ENCODE measurements at places on chromosomes 13 and 19.

DNA sequence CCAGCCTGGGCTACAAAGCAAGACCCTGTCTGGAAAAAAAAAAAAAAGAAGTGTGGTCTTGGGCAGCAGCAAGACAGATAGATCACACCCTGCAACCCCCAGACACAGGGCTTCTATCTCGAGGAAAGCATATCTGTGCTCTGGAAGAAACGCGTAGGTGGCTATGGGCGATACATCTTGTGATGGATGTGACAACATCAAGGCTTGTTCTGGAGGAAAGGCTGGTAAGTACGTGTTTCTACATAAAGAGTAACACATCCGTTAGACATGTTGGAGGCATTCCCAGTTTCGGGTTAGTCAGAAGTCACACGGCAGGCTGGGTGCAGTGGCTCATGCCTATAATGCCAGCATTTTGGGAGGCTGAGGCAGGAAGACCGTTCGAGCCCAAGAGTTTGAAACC lies 6.6 kb upstream of the DHDH start:
- no peak for DNase-seq

- DNase-seq = no peak
Observed at GRCh38 chr13:42561752-42562467, 12.0 kb upstream of the TNFSF11 start.

DNA sequence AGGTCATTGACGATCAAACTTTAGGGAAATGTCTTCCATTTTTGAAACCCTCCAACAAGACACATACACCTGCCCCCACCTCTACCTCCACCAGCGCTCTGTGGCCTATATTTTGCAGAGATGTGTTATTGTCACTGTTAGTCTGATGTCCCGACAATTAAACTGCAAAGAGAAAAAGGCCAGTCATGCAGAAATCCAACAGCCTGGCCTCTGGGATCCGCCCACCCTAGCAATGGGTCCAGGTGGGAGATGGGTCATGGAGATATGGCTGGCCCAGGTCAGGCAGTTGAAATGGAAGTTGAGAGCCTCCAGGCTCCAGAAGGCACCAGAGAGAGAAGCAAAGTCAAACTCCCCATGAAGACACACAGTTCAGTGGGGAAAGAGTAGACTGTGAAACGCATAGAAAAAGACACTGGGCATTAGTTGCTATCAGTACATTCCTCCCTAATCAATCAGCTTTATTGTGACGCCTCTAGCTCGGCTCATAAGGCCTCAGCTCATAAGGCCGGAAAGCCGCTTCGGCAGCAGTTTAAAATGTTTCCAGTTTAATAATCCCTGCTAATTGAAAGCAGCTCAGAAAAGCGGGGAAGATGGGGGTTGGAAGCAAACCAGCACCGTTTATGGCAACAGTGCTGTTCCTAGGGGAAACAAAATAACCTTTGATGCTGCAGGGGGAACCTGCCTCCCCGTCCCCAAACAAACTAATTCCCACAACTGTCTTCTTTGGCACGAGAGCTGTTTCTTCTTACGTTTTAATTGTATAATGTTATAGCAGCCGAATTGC lies 239.7 kb upstream of the ZNF507 start:
- no peak for DNase-seq

DNA sequence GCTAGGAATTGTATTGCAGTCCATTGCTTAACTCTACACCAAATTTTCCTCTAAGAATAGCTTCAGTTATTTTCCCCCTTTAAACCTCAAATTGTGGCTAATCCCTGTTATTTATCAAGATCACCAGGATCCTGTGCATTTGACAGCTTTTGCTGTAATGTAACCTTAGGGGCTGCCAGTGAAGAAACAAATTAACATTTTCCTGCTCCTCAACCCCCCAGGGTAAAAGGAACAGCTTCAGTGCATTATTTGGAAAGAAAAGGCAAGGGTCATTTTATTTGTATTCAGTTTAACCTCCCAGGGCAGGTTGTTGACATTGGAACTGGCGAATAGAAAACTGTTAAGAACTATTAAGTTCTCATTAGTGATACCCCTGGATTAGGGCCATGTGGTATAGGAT lies 57.0 kb downstream of the PCDH20 start:
- no peak for DNase-seq

DNA sequence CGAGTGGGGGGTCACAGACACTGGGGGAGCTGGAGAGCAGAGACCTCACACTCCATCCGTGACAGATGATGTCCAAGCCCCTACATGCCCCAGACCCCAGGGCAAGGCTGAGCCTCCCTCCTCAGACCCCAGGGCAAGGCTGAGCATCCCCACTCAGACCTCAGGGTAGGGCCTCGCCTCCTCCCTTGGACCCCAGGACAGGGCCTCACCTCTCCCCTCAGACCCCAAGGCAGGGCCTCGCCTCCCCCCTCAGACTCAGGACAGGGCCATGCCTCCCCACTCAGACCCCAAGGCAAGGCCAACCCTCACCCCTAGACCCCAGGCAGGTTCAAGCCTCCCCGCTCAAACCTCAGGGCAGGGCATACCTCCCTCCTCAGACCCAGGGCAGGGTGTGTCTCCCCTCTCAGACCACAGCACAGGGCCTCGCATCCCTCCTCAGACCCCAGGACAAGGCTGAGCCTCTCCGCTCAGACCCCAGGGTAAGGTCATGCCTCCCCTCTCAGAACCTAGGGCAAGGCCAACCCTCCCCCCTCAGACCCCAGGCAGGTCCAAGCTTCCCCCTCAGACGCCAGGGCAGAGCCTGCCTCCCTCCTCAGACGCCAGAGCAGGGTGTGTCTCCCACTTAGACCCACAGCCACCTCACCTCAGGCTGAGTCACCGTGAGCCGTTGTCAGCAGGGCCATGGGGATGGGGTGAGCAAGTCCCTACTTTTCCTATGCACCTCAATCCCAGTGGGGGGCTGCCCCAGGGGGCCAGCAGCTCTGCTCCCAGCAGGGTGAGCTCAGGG lies 1.7 kb upstream of the S1PR4 start:
- no peak for DNase-seq

DNA sequence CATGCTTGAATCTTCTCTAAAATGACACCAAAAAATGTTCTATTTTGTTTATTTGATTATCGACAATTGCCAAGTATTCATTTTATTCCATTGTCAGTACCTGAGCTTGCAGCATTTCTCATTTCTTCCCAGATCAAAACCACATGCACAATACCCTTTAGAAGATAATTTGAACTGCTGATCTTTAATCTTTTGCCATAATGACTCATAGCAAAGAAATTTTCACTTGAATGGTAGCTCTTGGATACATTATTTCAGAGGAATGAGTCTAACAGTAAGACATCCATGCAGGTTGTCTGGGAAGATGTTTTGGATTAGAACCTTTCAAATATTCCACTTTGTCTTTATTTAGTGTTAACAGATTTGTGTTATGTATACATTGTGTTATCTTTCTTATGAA lies 42.0 kb upstream of the RXFP2 start:
- DNase-seq = no peak

- DNase-seq = no peak
Observed at GRCh38 chr19:799076-799881, 2.0 kb downstream of the PTBP1 start.

GRCh38 chr19:56508290-56508778 lies 679 bp downstream of the ZNF471 start:
- no peak for DNase-seq

- DNase-seq = no peak
Observed at GRCh38 chr19:44782729-44783128, 5.0 kb downstream of the CBLC start.

DNA sequence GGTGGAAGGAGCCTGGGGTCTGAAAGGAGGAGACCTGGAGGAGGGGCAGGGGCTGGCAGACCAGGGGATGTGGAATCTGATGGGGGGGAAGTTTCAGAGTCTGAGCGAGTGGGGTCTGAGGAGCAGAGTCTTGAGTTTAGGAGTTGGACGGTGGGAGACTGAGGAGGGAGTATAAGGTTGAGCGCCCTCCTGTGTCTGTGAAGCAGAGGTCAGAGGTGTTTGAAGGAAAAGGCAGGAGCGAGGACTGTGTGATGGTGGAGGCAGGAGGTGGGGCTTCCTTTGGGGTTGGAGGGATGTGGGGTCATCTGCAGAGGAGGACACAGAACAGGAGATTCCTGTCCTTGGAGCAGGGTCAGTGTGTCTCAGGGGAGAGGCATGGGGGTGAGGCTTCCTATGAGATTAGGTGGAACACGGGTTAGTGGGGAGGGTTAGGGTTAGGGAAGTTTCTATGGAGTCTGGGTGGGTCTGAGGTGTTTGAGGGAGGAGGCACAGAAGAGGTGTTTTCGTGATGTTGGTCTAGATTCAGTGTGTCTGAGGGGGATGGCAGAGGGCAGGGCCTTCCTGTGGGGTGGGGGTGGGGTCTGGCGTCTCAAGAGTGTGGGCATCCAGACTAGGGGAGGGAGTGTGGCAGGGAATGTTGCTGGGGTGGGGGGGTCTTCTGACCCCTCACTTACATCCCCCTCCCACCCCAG lies 8.3 kb downstream of the RYR1 start:
- no peak for DNase-seq

DNA sequence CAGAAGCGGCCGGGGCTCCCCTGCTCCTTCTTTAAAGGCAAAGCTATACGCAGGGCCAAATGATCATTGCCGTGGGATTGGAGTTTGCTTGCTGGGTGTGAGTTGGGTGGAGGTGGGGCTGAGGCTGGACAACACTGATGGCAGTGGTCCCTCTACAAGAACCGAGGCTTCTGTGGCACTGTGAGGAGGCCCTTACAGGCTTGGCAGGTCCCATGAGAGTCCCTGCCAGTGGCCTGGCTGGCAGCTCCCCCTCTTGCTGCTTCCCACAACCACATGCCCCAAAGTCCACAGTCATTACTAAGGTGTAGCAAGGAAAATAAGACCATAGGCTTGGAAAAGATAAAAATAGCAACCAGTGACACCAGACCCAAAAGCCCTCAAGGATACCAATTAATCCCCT lies 98.4 kb downstream of the ANKRD10 start:
- DNase-seq = no peak

GRCh38 chr13:49874430-49874829 lies 61.7 kb downstream of the SPRYD7 start:
- DNase-seq = no peak

DNA sequence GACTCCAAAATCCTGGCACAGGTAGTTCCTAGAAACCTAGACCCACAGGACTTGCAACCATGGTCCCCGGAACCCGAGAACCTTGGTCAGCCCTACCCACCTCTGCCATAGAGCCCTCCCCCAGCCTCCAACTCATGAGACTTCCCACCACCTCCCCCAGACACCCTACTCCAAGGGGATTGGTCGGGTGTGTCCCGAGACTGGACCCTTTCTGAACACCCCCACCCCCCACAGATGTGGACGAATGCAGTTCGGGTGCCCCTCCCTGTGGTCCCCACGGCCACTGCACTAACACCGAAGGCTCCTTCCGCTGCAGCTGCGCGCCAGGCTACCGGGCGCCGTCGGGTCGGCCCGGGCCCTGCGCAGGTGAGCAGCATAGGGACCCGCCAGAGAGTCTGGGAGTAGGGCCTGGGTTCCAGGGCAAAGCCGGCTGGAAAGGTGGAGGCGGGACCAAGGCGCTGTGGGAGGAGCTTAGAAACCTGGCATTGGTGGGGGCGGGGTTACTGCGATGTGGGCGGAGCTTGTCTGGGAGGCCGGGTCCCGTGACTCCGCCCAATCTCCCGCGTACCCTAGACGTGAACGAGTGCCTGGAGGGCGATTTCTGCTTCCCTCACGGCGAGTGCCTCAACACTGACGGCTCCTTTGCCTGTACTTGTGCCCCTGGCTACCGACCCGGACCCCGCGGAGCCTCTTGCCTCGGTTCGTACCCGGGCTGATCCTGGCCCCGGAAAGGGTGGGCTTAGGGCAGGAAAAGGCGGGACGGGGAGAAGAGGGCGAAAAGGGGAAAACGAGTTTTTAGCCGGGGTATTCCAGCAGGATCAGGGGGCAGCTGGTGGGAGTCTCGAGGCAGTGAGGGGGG lies 11.9 kb downstream of the LTBP4 start:
- DNase-seq = no peak

- DNase-seq = no peak
Observed at GRCh38 chr19:52415711-52416110, 13.2 kb upstream of the ZNF534 start.

GRCh38 chr19:43553656-43554055 lies 20.7 kb downstream of the ZNF575 start:
- no peak for DNase-seq

DNA sequence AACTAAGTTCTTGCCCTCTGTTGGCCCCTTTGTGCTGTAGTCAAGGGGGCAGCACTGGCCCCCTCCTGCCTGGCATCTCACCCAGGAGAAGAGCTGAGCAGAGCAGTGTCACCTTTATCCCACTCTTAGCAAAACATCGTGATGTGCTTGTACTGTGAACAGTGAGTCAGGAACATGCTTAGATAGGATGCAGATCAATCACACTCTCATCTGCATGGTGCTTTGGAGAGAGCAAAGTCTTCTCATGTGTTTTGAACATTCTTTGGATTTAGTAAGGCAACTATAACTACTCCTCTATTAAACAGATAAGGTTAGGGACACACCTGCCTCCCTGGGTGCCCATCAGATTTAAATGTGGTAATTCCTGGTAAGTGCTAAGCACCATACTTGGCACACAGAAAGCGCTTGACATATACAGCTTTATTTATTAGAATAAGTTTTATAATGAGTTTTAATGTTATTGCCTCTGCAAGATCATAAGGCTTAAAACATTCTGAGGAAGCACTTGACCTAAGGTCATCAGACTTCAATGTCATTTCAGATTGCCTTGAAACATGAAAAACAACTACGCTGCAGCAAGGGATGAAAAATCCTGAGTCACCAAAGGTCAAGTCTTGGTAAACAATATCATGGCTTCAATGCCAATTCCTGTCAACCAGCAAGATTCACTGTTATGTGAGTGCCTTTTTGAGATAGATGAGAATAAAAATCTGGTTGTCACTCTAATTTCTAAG lies 82.4 kb upstream of the IRS2 start:
- no peak for DNase-seq

DNA sequence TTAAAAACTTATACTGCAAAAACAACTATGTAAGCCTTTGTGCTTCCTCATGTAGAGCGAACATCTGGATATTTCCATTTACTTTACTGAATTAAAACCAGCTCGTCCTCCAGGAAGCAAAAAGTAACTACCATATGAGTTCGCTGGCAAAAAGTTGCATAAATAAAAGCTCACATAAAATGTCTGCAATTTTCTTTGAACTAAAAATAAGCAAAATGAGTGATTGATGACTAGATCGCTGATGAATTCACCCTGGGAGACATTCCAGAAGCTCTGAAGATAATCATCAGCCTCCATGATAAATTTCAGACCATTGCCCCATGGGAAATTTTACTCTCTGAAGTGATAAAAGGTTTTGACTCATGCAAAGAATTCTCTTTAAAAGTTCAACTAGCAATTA lies 67.3 kb upstream of the SACS start:
- no peak for DNase-seq
